Stomach (tissue), 19 donors: ENCODE measurements at places on chromosomes 2 and 18. TPM values are rescaled to one million over a fixed set of nuclear protein-coding genes. Genes with fewer than 3 reads are reported as not detected.

DNA sequence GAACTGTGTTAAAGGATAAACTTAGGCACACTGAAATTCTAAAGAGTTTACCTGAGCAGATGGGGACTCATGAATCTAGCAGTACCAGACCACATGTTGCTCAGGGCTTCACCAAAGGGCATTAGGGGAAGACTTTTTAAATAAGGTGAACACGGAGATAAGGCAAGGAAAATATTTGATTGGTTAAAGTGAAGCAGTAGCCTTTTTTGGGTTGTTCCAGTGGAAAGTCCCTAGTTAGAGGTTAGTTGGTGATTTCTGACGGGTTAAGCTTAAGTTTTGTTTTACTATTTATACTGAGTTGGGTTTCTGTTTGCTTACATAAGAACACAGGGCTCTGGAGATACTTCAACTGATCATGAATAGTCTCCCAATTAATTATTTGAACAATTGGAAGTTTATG lies 722.5 kb downstream of the SOCS6 start:
- no peak for DNase-seq

DNA sequence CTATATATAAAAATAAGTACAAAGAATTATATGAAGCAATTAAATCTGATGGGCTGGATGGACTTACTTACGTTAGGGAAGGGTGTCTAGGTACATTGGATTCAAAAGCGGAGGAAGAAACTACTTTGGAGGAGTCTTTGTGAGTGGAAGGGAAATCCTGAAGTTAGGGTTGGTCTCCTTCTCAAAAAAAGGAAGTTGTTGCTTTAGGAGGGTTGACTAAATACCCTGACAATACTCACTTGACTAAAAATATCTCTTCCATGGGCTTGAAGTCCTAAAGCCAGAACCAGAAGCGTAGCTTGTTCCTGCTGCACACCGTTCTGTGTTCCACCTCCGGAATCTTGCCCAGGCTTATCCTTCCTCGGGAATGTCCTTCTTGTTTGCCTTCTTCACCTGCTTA lies 143.3 kb upstream of the ZEB2 start:
- DNase-seq = no peak

- DNase-seq = no peak
Observed at GRCh38 chr2:128402911-128403670, 84.4 kb upstream of the HS6ST1 start.

DNA sequence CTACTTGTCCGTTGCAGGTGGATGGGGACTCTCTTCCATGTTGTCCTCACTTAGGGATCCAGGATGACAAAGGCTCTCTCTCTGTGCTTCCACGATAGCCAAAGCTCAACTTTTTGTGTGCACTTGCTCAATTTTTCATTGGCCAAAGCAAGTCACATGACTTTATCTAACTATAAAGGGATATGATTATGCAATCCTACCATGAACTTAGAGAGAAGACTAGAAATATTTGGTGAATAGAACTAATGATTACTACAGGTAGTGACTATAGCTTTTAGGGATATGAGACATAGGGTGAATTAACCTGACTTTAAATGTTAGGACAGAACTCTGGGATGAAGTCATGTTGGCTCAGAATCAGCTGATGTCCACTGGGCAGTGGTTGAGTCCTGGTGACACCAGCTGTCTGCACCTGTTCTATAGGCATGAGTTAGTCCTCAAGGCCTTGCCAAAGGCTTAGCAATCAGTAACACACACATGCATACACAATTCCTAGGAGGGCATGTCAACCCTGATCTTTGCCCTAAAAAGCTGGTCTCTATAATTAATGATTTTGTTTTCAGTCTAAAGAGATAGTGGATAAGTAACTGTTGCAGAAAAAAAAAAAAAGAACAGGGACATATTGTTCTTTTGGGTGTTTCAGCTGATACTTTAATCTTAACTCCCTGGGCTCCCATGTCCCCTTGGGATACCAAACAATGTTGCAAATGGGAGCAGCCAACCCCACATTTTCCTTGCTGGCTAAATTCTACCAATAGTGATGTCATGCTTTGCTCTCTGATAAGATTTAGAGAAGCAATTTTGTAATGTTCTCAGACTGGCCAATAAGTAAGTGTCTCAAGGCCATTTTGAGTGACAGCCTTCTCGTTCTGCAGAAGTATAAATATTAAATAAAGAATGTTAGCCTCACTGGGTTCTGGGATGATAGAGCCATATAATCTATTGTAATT lies 12.5 kb upstream of the HK2 start:
- DNase-seq = no peak

- DNase-seq = peak; percentile 64
Observed at GRCh38 chr2:121707344-121707919, 29.2 kb downstream of the NIFK start.

DNA sequence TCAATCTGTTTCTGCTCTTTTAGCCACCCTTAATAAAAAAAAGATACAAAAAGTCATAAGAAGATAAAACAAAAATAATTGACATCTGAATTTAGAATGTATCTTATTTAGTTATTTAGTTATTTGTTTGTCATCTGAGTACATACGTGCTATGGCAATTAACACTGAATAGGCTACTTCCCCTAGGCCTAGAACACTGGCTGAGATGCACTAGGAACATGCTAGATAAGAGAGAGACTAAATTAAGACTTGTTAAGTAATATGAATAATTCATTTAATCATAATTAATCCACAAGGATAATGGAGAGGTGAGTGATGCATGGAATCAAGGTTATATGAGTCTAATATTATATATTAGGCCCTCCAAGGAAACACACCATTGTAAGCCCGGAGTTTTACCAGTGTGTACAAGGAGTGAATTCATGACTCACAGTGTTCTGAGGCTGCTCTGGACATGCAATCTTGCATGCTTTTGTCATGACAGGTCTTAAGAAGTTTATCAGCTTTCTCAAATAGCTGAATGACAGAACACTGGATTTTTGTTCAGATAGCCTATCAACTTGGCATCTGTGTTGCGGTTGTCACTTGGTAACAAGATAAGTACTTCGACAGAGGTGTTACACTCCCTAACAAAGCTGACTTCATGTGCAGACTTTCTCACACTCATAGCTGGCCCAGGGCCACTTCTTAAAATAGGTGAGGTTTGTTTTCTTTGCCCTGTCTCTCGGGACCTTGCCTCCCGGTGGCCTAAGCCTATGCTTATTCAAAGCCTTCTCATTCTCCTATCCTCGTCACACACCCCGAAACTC lies 5.0 kb upstream of the SERPINB2 start:
- peak; percentile 50 for DNase-seq

- DNase-seq = no peak
Observed at GRCh38 chr18:33538418-33539042, 39.5 kb upstream of the ASXL3 start.

DNA sequence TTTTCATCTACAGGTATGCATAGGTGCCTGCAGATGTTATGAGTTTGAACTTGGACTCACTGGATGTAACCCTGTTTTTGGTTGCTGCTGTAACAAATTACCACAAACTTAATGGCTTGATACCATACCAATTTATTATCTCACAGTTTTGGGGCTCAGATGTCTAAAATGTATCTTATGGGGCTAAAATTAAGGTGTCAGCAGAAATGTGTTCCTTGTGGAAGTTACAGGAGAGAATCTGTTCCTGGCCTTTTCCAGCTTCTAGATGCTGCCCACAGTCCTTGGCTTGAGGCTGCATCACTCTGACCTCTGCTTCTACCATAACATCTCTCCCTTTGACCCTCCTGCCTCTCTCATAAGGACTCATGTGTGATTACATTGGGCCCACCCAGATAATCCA lies 47.6 kb downstream of the POLE4 start:
- DNase-seq = no peak

CD8B2 gene
- polyA plus RNA-seq = not detected

DNA sequence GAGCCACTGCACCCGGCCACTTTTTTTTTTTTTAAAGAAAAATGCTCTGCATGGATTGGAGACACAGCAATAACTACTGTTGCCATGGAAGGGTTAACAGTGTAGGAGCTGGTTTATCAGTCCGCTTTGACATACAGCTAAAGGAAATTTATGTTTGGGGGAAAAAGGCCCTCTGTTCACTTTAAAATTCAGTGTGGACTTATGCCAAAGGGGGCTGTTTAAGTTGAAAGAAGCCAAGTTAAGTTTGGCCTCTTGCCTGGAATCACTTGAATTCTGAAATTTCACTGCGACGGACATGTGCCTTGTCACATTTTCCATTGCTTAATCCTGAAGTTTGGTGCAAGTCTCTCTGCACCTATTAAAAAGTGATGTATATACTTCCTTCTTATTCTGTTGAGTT lies 3.1 kb downstream of the KCNE4 start:
- DNase-seq = peak; percentile 90

DNA sequence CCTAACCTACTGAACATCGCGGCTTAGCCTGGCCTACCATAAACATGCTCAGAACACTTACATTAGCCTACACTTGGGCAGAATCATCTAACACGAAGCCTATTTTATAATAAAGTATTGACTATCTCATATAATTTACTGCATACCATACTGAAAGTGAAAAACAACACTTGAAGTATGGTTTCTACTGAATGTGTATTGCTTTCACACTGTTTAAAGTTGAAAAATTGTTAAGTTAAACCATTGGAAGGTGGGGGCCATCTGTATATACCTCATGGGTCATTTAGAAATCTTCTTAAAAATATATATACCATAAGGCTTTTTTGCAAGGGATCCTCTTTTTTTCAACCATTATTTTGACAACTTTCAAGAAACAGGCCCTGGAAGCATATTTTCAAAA lies 16.5 kb downstream of the RNF149 start:
- DNase-seq = no peak

GRCh38 chr18:50776383-50776782 lies 43.4 kb downstream of the MRO start:
- DNase-seq = no peak

- peak; percentile 91 for DNase-seq
Observed at GRCh38 chr18:23131693-23132319, 3.5 kb upstream of the CABLES1 start.

CFAP65 gene
- 0.10 TPM for polyA plus RNA-seq

- DNase-seq = no peak
Observed at GRCh38 chr2:15768615-15769014, 171.7 kb upstream of the MYCN start.

DNA sequence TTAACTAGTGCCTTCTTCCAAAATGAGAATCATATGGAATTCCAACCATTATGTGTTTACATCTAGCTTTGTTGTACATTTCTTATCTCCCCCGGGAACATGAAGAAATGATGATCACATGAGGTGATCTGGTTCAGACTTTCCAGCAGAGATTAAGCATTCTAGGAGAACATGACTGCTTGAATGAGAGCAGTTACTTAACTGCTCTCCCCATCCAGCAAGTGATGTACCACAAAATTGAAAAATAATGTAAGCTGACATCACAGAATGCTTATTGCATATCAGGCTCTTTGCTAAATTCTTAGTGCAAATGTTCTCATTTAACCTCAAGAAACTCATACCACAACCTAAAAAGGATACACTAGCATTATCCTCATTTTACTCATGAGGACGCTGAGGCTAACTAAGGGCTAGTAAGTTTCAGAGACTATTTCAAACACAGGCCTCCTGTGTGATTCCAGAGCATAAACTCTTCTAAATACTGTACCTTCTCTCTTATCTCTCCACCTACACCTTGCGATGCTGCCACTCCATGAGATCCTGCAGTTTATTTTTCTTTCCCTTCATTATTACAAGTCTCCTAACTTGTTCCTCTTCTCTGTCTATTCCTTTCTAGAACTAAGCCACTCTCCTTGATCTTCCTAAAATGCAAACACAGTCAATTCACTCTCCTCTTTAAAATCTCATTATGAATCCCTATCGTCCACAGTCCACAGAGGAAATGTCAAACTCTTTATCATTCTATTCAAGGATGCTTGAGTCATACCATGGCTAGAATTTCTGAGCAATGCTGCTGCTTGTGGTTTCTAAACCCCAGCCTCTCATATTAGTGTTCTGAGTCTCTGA lies 1224.8 kb upstream of the ZEB2 start:
- no peak for DNase-seq

DNA sequence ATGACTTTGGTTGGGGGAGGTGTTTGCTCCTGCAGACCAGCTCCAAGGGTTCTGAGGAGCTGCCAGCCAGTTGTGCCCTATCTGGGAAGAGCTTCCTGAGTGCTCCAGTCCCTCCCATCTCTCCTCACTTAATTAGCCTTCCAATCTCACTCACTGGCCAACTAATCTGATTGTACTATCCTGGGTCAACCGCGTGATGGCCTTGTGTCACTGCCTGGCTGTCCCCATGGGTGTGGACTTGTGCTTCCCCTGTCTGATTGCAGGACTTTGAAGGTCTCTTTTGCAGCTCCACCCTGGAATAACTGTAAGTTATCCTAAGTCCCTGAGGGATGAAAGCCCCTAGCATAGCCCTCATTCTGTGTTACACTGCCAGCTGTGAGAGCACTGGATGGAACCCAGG lies 65.0 kb downstream of the SLC4A5 start:
- no peak for DNase-seq

GRCh38 chr18:45303026-45303425 lies 312.2 kb upstream of the SLC14A2 start:
- DNase-seq = no peak

HSBP1L1 gene
- 58.7 TPM for polyA plus RNA-seq

TDRD15 gene
- not detected for polyA plus RNA-seq

GRCh38 chr18:24071779-24072178 lies 57.2 kb downstream of the TTC39C start:
- no peak for DNase-seq

- DNase-seq = no peak
Observed at GRCh38 chr2:236671896-236672562, 102.4 kb downstream of the ACKR3 start.

GRCh38 chr2:216235896-216236295 lies 126.7 kb downstream of the XRCC5 start:
- no peak for DNase-seq

CABLES1 gene
- 7.4 TPM for polyA plus RNA-seq

DNA sequence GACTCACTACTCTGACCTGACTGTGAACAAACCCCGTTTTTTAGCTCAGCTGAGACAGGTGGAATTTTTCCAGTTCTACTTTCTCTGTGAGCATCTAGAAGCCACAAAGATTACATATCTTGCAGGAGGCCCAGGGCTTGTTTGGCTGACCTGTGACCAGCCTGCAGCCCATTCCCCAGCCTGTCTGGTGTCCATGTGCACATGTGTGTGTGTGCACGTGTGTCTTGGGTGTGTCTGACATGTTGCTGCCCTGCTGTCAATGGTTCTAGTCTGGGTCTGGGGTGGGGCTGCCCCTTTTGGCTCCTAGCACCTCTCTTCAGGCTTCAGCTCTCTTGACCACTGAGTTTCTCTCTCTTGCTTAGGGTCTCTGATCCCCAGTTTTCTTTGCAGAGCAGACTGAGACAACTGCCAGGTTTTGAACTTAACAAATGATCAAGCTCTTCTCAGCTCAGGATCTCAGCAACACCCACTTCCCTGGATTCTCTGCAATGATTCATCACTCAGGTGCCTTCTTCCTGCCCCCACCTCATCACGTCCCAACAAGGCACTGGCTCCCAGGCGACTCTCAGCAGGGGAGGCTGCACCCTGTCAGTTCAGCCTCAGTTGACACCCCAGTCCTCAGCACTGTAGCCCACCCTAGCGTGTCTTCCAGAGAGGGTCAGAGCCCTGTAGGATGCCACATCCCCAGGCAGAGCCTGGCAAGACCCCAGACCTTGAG lies 130.3 kb downstream of the CELF4 start:
- DNase-seq = no peak
